ENCODE measurements at places on chromosomes 1 and 21.
A peak's percentile ranks its signal among the peaks of the same experiment; 100 is the strongest.

DNA sequence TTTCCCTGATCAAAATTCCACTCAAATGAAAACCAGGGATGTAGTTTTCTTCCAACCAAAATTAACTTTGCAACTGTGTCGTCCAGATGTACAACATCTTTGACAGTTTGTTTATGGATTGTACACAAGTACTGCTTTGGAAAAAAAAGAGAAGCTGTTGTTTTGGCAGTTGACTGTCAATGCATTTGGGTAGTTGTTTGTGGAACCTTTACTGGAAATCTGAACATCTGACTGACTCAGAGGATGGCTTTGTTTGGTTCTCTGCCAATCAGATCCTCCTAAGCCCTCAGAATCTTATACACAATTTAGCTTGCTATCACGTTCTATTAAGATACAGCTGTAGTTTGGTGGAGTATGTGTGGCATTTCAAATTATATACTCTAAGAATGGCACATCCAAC lies 195.0 kb downstream of the KCNK2 start:
- no peak for DNase-seq

GRCh38 chr1:201643835-201644104 lies 104.8 kb downstream of the NAV1 start:
- DNase-seq: no peak

DNA sequence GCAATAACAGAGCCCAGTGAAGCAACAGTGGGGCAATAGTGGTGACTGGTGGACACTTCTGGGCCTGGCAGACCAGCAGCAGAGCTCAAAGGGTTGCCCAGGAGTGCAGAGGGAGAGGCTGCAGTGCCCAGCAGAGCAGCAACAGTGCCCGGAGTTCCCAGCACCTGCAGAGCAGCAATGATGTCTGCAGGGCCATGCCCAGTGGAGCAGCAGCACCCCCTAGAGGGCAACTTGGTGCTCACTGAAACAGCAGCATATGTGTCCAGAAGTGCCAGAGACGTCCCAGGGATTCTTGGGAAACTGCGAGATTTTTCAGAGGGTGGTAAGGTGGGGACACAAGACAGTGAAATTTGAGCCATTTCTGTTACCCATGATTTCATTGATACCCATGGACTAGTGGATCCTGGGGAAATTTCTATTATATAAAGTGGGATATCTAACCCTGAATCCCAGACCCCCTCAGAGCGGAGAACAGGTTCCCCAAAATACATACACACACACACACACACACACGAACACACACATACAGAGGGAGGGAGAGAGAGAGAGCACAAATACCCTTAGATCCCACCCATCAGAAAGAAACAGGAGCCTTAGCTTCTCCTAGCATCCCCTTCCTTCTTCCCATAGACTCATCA lies 156.9 kb upstream of the GJB5 start:
- peak; percentile 16 for DNase-seq

GRCh38 chr1:206466840-206467649 lies 3.2 kb upstream of the IKBKE start:
- peak; percentile 45 for DNase-seq

DNA sequence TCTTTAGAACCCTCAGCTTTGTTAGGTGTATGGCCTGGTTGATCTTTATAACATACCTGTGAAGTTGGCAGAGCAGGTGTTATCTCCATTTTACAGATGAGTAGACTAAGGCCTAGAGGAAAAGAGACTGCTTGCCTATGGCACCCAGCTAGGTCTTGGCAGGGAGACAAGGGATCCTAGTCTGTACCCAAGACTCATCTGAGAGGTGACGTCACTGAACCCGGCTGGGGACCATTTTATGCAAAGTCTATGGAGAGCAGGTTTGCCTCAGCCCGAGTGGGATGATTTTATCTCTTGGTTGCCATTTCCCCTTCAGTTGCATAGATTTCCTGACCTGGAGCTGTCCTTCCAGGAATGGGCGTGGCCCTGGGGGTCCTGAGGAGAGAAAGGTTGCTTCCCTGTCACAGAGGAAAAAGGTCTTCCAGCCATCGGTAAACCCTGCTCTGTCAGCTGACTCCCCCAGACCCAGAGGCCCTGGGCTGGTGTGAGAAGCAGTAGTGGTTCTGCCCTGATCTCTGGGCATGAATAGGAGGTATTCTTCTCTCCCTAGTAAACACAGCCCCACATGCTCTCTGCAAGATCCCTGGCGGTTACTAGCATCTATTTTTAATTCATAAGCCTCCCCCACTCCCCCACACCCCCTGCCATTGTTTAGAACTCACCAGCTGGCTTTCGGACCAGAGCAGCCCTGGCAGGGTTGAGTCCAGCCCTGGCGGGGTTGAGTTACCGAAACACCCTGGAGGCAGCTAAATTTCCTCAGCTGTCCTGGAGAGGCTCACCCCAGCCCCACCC lies 19.6 kb downstream of the TMCC2 start:
- no peak for DNase-seq

DNA sequence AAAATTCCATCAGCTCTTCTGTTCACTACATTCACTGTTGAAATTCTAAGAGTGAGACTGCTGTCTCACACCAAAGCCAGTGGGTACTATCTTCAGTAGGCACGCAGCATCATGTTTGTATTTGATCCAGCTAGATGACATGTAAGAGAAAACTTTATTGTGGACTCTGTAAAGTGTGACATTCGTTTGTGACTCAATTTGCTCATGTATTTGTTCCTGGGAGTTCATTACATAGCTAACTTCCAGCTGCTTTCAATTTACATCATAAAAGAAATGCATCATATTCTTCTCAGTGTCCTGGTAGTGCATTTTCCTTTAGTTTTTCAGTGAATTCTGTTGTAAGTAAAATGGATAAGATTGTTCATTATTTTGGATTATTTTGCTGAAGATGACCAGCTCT lies 31.4 kb downstream of the CTH start:
- no peak for DNase-seq

GRCh38 chr1:17350083-17350482 lies 21.9 kb upstream of the PADI6 start:
- DNase-seq: no peak

DNA sequence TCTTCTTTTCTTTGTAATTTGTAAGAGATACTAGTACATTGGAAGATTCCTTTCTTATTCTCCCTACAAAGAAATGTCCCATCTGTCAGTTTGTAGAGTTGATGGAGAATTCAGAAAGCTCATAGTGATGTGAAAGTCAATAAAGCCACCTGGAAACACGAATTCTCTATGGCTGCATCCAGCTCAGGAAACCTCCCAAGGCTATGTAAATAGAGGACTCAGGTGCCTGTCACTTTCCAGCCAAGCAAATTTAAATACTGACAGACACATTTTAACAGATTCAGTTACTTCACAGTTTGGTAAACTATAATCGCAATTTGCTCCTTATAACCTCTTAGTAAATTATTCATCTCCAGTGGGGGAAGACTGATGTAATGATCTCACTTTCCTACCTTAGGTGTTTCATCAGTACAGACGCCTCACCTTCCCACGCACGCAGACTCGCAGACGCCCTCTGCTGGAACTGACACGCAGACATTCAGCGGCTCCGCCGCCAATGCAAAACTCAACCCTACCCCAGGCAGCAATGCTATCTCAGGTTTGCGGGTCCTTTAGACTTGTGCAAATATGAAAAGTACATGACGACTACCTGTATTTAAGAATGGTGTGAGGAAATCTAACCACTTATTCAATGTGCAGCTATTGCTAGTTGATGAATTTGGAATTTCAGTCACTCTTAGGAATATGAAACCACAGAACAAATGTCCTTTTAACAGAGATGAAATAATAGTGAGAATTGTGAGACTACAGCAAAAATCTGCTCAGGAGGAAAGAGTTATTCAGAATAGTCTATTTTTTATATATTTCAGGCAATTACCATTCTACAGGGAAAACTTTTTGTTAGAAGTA lies 60.6 kb downstream of the PTPRC start:
- DNase-seq: peak; percentile 75

GRCh38 chr1:26276432-26276838 lies 3.5 kb upstream of the SH3BGRL3 start:
- DNase-seq: no peak

- no peak for DNase-seq
Observed at GRCh38 chr1:165753934-165754333, 14.7 kb downstream of the TMCO1 start.

DNA sequence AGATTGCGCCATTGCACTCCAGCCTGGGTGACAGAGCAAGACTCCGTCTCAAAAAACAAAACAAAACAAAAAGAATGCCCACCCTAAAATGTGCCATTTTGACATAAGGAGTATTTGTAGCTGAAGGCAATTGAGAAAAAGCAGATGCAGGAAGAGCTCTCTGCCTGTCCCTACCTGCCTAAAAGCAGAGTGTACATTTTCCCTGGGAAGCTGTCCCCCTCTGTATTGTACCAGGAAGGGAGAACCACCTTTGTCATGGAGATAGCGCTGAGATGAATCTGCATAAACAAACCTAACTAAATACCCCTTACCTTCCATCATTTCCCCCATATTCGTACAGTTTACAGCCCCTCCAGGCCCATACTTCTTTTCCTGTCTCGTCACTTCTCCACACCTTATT lies 94.4 kb upstream of the SLC45A1 start:
- no peak for DNase-seq

- DNase-seq: peak; percentile 67
Observed at GRCh38 chr1:25795946-25796810, 3.8 kb upstream of the SELENON start.

DNA sequence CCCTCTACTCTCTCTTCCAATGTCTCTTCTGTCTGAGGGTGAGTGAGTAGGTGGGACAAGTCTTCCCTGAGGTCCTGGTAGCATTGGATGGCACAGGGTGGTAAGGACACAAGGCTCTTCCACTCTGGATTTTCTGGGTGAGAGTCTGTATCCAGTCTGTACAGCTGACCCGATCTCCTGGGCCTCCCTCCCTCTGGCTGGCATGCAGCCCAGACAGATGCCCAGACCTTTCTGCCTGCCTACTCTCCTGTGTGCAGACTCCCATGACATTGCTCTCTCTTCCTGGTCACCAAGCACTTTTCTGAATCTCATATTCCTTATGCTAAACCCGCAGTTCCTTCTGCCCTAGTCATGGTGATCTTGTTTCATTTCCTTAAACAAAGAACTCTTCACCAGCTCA lies 100.3 kb downstream of the GRIK3 start:
- no peak for DNase-seq

DNA sequence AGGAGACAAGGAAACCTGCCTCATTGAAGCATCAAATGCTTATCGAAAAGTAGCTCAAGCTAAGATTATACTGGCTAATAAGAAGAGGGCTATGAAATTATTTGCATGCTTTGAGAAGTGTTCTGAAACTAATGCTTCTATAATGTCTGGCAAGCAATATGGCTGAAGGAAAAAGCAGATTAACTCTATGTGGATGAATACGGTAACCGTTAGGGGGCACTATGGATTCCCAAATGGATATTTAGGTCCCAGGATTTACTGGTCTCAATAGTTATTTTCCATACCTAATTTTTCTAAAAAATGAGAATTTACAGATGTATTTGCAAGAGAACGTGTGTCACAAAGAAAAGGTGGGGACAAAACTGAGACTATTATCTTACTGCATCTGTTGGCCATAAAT lies 34.6 kb upstream of the RRP15 start:
- no peak for DNase-seq

- no peak for DNase-seq
Observed at GRCh38 chr1:1290238-1290731, 10.0 kb downstream of the SCNN1D start.

DNA sequence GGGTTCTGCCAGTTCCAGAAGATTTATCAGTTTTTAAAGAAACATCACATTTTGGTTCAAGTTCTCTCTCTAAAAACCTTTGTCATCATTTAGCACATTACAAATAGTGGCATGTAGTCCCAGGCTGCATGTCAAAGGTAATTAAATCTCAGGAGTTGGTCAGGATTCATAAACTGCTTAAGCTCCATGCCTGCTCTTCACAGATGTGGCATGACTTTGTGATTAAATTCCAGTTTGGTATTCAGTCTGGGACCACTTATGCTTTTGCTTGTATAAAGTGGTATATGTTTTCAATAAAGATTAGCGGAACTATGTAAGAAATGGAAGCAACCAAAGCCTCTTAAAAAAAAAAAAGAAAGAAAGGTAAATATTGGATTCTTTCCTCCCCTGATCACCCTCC lies 408.0 kb downstream of the DISC1 start:
- DNase-seq: no peak

- DNase-seq: no peak
Observed at GRCh38 chr1:193926956-193927355, 740.5 kb upstream of the B3GALT2 start.

DNA sequence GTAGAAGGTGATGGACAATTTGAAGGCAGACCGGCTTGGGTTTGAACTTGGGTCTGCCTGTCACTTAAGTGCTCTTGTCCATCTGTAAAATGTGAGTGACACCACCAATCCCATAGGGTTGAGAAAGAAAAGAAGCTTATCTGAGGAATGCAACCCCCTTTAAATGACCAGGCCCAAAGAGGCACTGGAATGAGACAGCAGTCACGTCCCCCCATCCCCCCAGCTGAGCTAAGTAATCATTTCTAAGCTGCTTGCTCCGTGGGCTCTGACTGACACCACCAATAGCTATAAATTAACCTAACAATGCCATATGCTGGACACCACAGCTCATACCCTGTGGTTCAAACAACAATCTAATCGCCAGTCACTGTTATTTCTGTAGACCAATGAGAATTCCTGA lies 15.1 kb downstream of the LCA5L start:
- no peak for DNase-seq

DNA sequence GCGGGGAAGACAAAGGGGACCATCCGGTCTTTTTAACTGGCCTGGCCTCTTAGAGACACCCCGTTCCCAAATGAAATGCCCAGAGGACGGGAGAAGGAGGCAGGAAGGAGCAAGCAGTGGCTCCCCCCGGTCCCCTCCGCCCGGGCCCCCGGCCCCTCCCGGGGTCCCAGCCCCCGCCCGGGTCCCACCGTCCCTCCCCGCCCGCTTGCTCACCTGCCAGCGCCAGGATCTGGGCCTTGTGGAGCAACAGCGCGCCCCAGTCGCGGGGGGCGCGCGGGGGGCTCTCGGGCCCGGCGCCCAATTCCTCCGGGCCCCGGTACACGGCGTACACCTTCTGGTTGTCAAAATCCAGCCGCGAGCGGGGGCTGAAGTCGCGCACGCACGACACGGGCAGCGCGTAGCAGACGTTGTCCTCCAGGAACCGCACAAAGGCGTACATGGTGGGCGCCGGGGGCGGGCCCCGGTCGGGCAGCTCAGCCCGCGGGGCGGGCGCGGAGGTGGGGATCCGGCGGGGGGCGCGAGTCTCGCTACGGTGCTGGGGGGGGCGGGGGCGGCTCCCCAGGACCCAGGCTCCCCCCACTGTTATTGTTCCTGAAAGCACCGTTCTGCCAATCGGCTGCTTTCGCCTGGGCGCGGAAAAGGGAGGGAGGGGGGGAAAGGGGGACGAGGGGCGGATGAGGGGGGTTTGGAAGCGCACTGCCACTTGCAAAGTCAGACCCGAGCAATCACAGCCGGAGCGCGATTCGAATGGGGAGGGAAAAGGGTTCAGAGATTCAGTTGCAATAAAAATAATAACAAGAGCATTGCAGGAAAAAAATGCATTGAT lies at the start of gene BEND5:
BEND5 (minus strand) TSS at position 499 of the 826 bp plus-strand sequence; CDS start at position 439, 60 bp downstream.
- peak; percentile 77 for DNase-seq
